Activated CD4-positive, alpha-beta T cell treated with anti-CD3 and anti-CD28 coated beads for 48 hours (primary cell): ENCODE measurements at places on chromosomes 7 and 10.
A peak's percentile ranks its signal among the peaks of the same experiment; 100 is the strongest.

DNA sequence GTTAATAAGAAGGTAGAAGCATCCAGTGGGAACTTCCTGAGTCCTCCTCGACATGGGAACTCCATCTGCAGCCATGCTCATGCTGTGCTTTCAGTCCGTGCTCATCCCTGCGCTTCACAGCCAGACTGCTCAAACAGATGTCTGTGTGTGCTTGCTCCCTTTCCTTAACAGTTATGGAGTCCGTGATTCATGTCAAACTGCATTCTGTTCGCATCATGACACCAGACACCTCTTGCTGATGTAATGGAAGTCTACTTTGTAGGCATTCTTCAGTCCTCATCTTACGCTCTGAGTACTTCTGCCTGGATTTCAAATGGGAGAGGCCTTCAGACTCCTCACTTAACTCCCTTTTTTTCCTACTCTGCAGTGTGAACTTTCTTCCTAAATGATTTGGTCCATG is 304.9 kb downstream of the SUGCT start:
- DNase-seq: no peak

GRCh38 chr10:133377818-133378250 is 1.2 kb upstream of the PAOX start:
- no peak for DNase-seq

DNA sequence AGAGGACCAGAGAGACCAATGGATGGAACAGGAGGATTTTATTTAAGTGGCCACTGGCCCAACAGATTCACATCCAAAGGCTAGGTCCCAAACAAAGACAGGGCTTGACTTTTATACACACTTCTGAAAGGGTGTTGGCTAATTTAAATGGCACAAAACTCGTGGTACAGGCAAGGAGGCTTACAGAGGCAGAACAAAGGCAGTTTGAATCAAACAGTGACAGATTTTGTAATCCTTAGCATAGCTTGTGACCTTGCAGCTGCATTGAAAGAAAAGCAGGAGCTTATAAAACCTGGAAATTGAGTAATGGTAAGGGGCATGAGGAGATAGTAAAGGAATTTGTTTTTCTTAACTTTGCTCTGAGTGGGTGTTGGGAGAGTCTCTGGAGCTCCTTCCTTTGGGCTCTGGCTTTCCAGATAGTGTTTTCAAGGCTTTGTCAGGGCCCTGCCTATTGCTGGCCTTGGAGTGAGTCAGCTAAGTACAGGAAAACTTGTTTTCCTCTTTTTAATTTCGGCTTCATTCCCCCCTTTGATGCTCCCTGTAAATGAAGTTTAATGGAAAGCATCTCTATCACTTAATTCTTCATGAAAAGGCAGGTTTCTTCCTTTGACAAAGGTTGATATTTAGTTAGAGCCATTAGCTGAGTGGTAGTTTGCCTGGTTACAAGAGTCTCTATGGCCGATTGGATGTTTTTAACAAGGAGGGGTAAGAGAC is 96.9 kb downstream of the TRIM24 start:
- DNase-seq: no peak

GRCh38 chr10:22593636-22594198 is 120.7 kb downstream of the PIP4K2A start:
- no peak for DNase-seq

- no peak for DNase-seq
Measured at GRCh38 chr10:33550811-33551210, 216.3 kb upstream of the NRP1 start.

DNA sequence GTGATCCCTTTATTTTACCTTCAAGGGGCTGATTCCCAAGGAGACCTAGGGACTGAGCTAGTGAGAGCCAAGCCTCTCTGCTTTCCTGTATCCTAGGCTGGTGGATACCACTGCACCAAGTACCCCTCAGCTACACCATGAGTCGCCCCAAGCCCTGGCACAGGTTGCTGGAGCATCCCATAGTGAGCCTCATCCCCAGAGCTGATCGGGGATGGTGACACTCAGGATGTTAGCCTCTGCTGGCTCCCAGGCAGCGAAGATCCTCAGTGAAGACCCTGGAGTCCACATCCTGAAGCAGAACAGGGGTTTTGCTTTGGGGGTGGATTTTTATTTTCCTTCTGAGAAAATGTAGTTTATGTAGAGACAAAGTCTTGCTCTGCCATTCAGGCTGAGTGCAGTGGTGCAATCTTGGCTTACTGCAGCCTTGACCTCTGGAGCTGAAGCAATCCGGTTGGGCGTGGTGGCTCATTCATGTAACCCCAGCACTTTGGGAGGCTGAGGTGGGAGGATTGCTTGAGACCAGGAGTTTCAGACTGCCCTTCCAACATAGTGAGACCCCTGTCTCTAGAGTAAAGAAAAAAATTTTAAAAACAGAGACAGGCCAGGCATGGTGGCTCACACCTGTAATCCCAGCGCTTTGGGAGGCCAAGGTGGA is 12.5 kb upstream of the ZNF212 start:
- no peak for DNase-seq

DNA sequence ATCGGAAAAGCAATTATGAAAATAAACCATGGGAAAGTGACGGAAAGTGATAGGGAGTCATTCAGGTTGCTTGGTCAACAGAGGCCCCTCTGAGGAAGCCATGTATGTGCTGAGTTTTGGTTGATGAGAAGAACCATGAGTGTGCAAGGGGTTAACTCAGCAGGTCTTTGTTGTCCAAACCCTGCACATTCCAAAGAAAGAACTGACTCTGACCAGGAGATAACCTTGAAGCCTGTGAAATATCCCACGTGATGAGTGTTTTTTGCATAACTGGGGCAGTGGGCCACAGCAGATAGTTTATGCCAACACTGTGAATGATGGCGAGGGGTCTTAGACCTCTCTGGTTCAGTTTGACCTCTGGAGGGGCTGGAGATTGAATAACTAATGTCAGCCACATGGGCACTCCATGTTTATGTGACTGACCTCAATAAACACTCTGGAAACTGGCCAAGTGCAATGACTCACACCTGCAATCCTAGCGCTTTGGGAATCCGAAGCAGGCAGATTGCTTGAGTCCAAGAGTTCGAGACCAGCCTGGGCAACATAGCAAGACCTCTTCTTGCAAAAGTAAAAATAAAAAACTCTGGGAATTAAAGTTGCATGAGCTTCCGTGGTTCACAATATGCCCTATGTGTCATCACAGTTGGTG is 154.0 kb upstream of the FOXK1 start:
- DNase-seq: no peak

DNA sequence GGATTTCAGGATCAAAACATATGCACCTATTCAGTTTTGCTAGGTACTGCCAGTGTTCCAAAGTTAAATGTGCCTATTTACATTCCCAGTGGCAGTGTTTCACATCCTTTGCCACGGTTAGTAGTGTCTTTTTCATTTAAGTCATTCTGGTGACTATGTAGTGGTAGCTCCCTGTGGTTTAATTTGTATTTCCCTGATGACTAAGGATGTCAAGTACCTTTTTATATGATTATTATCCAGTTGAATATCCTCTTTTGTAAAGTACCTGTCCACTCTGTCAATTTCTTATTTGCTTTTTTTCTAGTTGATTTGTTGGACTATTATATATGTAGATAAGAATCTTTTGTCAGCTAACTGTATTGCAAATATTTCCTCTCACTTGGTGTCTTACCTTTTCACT is 45.1 kb downstream of the TMEM60 start:
- no peak for DNase-seq

DNA sequence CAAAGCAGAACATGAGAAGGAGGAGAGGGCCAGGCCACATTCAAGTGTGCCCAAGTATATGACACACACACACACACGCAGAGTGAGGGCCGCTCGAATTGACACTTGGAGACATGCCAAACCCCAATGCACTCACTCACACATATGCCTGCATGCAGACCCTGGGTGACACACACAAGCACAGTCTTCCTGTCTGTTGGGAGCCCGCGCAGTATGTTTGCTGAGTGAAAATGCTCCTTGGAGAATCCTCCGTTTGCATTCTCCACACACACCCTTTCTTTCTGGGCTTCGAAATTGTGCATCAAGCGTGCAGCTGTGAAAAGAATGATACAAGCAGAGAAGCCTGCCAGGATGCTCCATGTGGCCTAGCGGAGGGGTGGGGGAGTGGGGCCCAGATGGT is 120.9 kb downstream of the PLXNA4 start:
- DNase-seq: no peak

DNA sequence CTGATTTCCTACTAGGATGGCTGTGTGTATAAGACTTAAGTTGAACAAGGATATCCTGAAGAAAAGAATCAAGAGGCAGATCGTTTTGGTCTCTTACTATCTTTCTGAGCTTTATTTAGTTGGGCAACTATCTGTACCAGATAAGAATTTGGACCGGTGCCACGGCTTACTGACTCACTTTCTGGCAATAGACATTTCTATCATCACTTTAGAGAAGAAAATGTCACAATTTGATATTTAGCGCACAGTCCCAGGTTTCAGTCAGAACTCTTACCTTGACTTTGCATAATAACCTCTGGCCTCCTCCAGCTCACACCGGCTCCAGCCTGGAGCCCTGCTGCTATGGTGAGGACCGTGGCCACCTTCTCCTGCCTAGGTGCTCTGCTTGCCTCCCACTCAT is 218.2 kb upstream of the MDFIC start:
- peak; percentile 16 for DNase-seq

- DNase-seq: no peak
Measured at GRCh38 chr7:5692845-5693278, 88.6 kb downstream of the RNF216 start.

DNA sequence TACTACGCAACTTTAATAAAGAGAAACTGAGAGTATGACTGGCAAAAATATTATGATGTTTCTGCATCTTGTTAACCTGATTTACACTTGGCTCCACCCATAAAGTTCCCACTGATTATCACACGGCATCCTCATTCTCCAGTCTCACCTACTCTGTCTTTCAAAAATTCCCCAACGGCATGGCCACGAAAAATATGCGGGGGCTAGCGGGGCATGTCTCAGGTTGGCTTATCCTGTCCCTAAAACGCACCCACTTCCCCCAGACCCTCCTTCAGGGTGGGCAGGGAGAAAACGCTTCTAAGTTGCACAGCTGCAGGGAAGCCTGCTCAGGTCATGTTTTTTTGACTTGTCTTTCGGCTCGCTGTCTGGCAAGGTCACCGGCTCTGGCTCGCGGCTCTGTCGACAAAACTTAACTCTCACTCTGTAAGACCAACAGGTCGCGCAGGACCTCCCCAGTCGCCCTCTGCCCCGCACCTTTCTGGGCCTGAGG is 3.8 kb downstream of the CDK6 start:
- DNase-seq: no peak

GRCh38 chr10:132533571-132534260 is 3.9 kb upstream of the INPP5A start:
- DNase-seq: no peak

- DNase-seq: no peak
Measured at GRCh38 chr7:33724201-33724600, 181.1 kb upstream of the BMPER start.

GRCh38 chr7:123661765-123662164 is 6.1 kb downstream of the LMOD2 start:
- no peak for DNase-seq

- no peak for DNase-seq
Measured at GRCh38 chr10:48805411-48805810, 120.7 kb downstream of the WDFY4 start.

DNA sequence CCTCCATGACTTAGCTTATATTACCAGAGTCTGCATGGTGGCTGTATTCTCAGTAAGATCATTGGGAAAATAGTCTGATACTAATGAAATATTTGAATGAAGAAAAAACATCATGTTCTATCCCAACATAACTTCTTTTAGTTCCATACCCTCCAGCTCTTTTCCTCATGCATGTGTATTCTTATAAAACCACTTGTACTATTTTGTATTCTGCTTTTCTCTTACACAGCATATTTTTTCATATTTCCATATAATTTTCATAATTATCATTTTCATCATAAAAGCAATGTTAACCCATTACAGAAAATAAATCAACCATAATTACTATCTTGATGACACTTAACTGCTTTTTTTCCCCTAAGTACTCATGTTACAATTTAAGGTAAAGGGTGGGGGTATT is 371.2 kb upstream of the LRGUK start:
- DNase-seq: no peak

- no peak for DNase-seq
Measured at GRCh38 chr10:60185421-60185820, 204.3 kb downstream of the ANK3 start.

- no peak for DNase-seq
Measured at GRCh38 chr10:71266147-71266917, 52.7 kb upstream of the SLC29A3 start.

- no peak for DNase-seq
Measured at GRCh38 chr7:12583176-12583575, 12.7 kb downstream of the SCIN start.

DNA sequence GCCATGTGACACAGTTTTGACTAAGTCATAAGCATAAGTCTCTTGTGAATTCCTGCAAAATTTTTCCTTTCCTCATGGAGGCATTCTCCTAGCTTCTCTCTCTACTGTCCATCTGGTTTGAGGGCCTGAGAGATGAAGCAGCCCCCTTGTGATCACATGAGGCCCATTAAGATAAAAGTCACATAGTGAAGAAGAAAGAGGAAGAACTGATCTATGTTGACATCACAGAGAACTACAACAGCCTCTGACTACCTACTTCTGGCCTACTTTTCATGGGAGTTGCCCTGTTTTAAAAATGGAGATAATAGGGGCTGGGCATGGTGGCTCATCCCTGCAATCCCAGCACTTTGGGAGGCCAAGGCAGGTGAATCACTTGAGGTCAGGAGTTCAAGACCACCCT is 50.4 kb downstream of the TFEC start:
- no peak for DNase-seq

GRCh38 chr7:138455609-138456008 is 4.5 kb upstream of the TRIM24 start:
- no peak for DNase-seq

GRCh38 chr10:11292576-11293302 is 275.1 kb downstream of the CELF2 start:
- no peak for DNase-seq

- DNase-seq: no peak
Measured at GRCh38 chr7:50270531-50271018, 33.9 kb upstream of the IKZF1 start.

DNA sequence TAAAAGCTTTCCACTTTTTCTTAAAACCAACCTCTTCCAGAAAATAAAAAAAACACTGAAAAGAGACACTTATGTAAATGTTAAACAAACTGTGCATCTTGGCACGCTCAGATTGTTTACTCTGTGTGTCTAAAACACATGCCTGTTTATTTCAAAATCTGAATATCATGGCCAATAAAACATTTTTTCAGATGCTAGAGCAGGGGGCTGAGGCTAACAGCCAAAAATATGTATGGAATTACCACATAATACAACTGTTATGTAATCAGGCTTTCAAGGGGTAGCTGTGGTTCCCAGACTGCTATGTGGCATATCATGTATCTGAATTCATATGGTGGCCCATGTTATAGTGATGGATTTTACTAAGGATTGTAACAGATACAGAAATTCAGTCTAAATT is 130.4 kb downstream of the HIBADH start:
- no peak for DNase-seq
